ENCODE measurements at places on chromosomes 11 and 22.

DNA sequence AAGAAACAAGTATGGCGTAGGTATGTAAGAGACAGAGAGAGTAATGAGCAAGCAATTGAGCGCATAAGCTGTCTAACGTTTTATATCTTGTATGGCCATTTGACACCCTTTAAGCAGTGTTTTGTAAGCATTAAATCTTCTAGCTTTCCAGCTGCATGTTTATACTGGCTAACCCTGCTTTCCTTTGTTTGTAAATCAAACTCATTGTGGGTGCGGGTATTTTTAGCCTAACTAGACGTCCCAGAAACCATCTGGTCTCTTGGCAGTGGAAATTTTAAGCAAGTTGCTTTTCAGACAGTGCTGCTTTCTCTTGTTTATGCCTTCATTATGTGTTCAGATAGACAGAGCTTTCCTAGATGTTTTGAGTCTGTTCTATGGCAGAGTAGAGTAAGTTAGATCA is 73.5 kb downstream of the RNF169 start:
- no peak for DNase-seq

DNA sequence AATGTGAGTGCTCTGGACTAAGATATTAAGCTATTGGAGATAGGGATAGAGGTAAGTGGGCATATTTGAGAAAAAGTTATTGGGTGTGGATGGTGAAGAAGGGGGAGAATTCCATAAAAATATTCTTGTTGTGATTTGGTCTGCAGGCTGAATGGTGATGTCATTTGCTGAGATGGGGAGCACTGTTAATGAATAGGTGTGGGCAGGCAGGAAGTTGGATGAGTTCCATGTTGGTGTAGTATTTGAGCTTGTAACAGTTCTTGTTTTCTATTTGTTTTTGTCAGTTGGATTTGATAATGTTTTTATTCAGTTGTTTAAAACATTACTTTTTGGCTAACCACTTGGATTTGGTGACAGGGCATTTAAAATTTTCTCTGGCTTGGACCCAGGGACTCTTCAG is 168.8 kb downstream of the C11orf87 start:
- no peak for DNase-seq

DNA sequence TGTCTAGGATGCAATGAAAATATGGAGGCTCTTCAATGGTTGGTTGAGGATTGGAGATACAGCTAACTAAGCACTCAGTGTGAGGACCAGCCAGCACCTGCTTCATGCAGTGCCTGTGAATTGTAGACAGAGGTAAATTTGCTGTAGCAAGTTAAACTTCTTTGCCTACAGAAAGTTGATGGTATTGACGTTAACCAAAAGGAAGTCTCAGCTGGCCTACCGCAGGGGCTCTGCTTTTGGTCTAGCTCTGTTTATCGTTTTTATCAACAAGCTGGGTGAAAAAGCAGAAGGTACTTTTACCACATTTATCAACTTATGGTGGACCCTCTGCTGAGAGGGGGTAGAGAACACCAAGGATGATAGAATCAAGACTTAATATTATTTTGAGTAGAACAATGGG is 51.6 kb downstream of the GRAMD1B start:
- no peak for DNase-seq

DNA sequence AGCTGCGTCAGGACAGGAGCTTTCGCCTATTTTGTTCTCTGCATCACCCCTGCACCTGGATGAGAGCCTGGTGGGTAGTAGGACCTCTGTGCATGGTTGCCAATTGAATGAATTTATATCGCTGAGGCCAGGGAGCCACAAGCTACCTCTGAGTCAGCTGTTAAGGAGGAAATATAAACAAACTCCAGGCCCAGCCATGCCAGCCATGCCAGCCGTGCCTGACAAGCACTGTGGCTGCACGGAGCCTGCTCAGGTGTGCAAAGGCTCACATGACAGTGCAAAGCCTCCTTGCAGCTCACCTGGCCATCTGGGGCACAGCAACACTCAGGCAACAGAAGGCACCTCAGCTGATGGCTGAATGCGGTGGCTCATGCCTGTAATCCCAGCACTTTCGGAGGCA is 33.7 kb upstream of the LINC01488 start:
- DNase-seq = no peak

GRCh38 chr11:117384045-117384444 is 56.4 kb downstream of the CEP164 start:
- DNase-seq = no peak

- DNase-seq = no peak
These were observed 952.5 kb downstream of the OPCML start for GRCh38 chr11:132579634-132580327.

- DNase-seq = no peak
These were observed 211.0 kb upstream of the NAV2 start for GRCh38 chr11:19501631-19502030.

GRCh38 chr22:25219211-25219689 is at the start of gene CRYBB2:
Gene CRYBB2, plus strand, starts transcription at chr22:25219639. Its CDS starts 1,791 bp downstream, at chr22:25221430.
- DNase-seq = no peak

DNA sequence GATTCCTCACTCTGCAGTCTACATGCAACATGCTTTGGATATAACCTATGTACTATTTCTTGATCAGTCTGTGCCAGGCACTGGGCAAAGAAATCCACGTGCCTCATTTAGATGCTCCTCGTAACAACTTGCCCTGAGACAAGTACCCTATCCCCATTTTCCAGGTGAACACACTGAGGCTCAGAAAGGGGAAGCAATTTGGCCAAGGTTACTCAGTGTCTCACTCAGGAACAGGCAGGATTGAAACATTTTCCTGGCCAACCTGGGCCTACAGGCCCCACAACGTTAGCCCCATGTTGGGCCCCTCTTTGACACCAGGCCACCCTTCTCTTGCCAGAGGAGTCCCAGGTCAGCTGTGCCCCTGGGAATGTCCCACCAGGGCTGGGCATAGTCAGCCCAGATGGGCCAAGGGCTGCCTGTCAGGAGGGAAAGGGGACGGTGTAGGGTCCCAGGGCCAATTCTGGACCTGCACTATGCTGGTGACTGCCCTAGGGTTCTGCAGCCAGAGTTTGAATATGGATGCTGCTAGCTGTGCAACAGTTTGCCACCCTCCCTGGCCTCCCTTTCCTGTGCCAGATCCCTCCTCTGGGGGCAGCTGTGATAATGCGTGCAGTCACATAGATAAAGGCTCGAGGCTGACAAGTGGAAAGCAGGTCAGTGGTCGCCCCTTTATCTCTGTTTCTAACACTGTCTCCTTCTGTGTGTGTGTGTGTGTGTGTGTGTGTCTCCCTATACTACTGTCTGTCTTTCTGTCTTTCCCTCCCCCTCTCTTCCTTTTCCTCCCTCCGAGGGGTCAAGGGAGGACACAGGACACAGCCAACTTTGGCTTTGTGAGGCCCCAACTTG is 10.4 kb upstream of the EMID1 start:
- DNase-seq = no peak

DNA sequence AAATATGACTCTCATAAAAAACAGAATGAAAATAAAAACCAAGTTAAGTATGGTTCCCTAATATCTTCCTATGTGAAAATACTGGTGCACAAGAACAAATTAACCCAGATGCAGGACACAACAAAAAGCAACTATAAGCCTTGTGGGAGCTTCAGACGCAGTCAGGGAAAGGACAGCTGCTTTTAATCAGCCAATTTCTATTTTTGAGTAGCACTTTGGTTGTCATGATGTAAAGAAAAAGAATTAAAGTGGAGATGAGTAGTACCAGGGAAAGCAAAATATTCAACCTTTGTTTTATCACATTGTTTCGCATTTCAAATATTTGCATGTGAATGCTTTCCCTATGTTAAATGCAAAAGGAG is 339.9 kb downstream of the SOX6 start:
- DNase-seq = no peak

Measured in stimulated activated CD4-positive, alpha-beta T cell treated with anti-CD3 and anti-CD28 coated beads, Interleukin-4, amount 100 ng/mL, for 24 hours (primary cell).